ENCODE measurements at places on chromosomes 16 and 17. TPM values are rescaled to one million over a fixed set of nuclear protein-coding genes. Genes with fewer than 3 reads are reported as not detected.

DNA sequence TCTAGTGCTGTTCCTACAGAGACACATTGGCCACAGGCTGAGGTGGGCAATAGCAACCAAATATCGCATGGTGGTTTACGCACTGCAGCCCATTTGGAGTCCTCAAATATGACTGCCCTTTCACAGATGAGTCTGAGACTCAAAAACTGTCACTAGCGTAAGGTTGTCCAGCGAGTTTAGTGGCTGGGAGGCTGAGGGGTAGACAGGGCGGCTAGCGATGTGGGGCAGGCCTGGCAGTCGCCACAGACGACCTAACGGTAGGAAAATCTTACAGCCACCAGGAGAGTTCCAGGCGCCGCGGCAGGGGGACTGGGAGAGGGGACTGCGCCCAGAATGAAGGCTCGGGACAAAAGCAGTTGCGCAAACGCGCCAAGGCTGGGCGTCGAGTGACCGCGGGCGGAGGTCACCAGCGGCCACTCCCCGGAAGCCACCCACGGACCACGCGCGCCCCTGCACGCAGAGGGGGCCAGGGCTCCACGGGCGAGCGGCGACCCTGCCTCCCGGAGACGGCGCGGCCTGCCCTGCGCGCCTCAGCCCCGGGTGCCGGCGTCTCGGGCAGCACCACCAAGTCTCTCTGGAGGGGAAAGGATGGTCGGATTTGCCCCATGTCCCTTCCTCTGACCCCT, 699 bp upstream of the MAP1LC3B start:
- no peak for DNase-seq

DNA sequence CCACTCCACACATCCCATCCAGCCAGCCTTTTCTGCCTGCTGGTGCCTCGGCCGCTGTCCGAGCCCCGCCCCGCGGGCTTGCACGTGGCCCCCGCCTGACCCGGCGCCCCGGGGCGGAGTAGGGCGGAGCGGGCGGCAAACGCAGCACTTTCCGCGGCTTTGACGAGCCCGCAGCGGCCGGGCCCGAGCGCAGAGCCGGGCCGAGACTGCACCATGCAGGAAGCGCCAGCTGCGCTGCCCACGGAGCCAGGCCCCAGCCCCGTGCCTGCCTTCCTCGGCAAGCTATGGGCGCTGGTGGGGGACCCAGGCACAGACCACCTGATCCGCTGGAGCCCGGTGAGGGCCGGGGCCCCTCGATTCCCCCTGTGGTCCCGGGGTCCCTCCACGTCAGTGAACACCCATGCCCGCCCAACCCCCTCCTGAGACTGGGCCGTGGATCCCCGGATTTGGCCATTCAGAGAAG, at the start of gene HSF4:
HSF4 (plus strand) TSS at position 147 of the 463 bp plus-strand sequence; CDS start at position 214, 67 bp downstream.
- DNase-seq = no peak

- no peak for DNase-seq
These were observed 11.4 kb downstream of the NDUFAF8 start for GRCh38 chr17:81250286-81251093.

SDK2 gene
- total RNA-seq = 3.7 TPM

OR1A1 gene
- total RNA-seq = not detected

MMP15 gene
- total RNA-seq = 0.75 TPM

KRTAP4-6 gene
- not detected for total RNA-seq

SOX15 gene
- 0.35 TPM for total RNA-seq

LIMD2 gene
- 356 TPM for total RNA-seq

Data from activated CD8-positive, alpha-beta memory T cell treated with anti-CD3 and anti-CD28 coated beads, Interleukin-2, amount 10 ng/mL, durations not matched to agents 7 days and 5 days (primary cell).